Stimulated activated CD4-positive, alpha-beta T cell treated with anti-CD3 and anti-CD28 coated beads, Interleukin-1b, Interleukin-23, amount 100 ng/mL, for 1 hour (primary cell): ENCODE measurements at places on chromosomes 5 and 9.

DNA sequence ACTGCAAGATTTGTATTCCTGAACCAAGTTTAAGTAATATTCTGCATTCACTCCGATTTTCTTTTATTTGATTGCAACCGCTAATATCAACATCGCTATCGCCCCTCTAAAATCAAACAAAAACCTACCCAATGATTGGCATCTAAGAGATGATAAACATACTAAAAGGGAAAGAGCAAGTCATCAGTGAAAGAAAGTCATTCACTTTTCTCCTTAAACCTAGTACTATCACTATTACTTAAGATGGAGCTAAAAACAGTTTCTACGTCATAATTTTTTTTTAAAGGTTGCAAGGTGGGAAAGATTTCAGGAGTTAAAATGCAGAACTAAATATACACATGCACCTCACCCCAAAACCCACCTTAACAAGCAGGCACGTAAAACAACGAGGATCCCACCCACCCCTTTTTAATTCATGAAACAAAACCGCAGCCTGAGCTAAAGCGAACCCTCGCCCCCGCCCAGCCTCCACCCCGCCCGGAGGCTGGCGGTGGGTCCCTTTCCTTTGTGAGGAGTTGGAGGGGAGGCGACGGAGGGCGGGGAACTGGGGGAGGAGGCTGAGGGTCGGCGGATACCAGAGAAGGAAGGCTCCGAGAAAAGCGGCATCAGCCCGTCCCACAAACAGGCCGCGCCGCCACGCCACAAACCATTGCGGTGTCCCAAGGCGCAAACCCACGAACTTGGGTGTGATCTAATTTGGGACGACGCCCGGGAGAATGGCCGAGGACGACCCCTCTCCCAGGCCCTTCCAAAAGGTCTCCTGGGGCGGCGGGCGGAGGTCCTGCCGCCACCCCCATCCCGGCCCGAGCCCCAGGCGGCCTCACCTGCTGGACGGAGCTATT is 861 bp downstream of the UBQLN1 start:
- no peak for DNase-seq

- DNase-seq: no peak
These were observed 18.8 kb downstream of the MAP1B start for GRCh38 chr5:72125941-72126620.

- no peak for DNase-seq
These were observed 37.0 kb upstream of the OSMR start for GRCh38 chr5:38808666-38809343.

GRCh38 chr5:88954511-88954910 is 71.5 kb upstream of the MEF2C start:
- no peak for DNase-seq
